Activated effector memory CD4-positive, alpha-beta T cell treated with anti-CD3 and anti-CD28 coated beads, Interleukin-2, amount 50 U/mL, for 16 hours (primary cell): ENCODE measurements at places on chromosomes 13 and 19.

- no peak for DNase-seq
Measured at GRCh38 chr19:20044663-20045062, 5.4 kb upstream of the ZNF682 start.

DNA sequence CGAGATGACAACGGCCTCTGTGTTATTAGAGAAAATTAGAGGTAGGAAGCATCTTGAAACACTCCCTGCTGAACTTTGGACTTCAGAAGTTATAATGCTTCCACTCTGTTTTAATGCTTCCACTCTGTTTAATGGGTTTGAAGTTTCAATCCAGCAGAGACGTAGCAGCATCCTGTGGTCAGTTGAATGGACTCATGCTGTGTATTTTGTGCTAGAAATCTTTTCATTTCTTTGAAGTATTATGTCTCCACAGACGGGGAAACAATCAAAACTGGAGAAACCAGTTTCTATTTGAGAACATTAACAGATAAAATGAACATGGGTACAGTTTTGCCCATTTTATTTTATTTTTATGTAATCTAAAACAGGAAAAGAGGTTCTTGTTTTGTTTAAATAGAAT is 1736.2 kb downstream of the SLITRK5 start:
- DNase-seq = no peak

DNA sequence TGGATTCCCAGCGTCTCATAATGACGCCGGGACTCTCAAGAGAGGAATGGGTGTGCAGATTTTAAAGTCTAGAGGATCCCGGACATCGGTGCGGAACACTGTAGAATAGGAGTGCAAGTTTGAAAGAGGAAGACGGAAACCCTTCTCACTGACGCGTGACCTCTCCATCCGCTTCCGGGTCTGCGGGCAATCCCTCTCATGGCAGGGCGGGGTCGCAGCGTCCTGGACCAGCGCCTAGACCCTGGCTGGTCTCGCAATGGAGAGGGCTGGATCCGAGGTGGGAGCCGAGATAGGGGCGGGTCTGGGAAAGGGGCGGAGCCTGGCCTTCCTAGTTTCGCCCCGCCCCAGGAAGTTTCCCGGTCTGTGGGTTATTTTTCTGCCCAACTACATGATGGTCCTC is 4.6 kb upstream of the ZNF845 start:
- no peak for DNase-seq

GRCh38 chr13:48189171-48189570 is 43.8 kb upstream of the ITM2B start:
- DNase-seq = no peak

DNA sequence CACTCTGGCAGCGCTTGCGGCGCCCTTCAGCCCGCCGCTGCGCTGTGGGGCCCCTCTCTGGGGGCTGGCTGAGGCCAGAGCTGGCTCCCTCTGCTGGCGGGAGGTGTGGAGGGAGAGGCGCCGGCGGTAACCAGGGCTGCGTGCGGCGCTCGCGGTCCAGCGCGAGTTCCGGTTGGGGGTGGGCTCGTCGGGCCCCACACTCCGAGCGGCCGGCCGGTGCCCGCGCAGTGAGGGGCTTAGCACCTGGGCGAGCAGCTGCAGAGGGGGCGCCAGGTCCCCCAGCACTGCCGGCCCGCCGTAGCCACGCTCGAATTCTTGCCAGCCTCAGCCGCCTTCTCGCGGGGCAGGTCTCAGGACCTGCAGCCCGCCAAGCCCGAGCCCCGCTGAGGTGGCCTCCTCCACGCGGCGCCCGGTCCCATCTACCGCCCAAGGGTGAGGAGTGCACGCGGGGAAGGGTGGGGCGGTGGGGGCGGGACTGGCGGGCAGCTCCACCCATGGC is 879.0 kb upstream of the SLITRK5 start:
- no peak for DNase-seq

DNA sequence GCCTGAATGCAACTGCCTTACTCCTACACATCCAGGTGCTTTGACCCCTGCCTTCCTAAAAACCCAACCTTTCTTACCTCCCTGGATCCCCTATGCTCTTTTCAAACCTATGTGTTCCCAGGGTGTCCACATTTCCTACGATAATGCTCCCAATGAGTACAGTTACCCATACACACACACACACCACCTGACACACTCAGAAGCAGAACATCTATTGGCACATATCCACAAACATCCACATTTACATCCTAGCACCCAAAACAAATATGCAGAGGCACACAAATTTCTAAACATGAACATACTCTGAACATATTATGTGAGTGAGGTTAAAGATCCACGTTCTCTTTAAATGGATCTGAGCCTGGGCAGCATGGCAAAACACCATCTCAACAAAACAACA is 22.4 kb upstream of the PLAUR start:
- no peak for DNase-seq
